Immature natural killer cell (primary cell): ENCODE measurements at places on chromosomes 2 and 18.

GRCh38 chr2:207487650-207488311, 42.0 kb upstream of the CREB1 start:
- no peaks in the 10 kb centered on the region for H3K4me1 ChIP-seq
- H3K36me3 ChIP-seq: no peaks in the 10 kb centered on the region
- H3K27ac ChIP-seq: no peak overlapping the region

DNA sequence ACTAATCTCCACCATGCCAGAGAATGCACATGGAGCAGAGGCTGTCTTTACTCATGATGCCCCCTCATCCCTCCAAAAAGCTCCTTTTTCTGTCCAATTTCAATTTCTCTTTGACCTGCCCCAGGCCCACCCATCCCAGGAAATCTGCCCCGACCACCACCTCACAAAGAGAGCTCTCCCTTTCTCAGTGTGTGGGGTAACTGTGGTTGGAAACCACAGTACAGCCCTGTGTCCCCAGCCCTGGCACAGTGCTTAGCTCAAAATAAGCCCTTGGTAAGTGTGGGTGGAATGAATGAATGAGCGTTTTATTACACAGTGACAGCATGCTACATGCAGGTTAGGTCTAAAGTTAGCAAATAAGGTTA, 43.7 kb upstream of the CAB39 start:
- peak overlapping the region; percentile 48 for H3K27ac ChIP-seq
- no peaks in the 10 kb centered on the region for H3K36me3 ChIP-seq
- peaks cover 47% of the 10 kb centered on the region for H3K4me1 ChIP-seq
- no peak for DNase-seq
- peaks cover 1% of the 10 kb centered on the region for H3K27me3 ChIP-seq

- H3K27ac ChIP-seq: no peak overlapping the region
- no peak for DNase-seq
- H3K27me3 ChIP-seq: peaks cover 7% of the 10 kb centered on the region
- no peak overlapping the region for H3K4me3 ChIP-seq
- H3K4me1 ChIP-seq: no peaks in the 10 kb centered on the region
Observed at GRCh38 chr2:235538144-235538639, 44.3 kb downstream of the AGAP1 start.

GRCh38 chr2:98016908-98017670, 21.3 kb upstream of the TMEM131 start:
- H3K4me1 ChIP-seq: peaks cover 1% of the 10 kb centered on the region
- no peak for DNase-seq
- H3K27me3 ChIP-seq: peaks cover 2% of the 10 kb centered on the region
- no peaks in the 10 kb centered on the region for H3K36me3 ChIP-seq
- H3K4me3 ChIP-seq: no peak overlapping the region

GRCh38 chr18:46560671-46561045, 96.4 kb downstream of the LOXHD1 start:
- H3K36me3 ChIP-seq: no peaks in the 10 kb centered on the region
- H3K4me3 ChIP-seq: no peak overlapping the region
- H3K4me1 ChIP-seq: no peaks in the 10 kb centered on the region
- H3K27ac ChIP-seq: no peak overlapping the region

GRCh38 chr18:48778344-48779011, 172.3 kb downstream of the SMAD7 start:
- no peaks in the 10 kb centered on the region for H3K36me3 ChIP-seq
- no peak for DNase-seq
- no peak overlapping the region for H3K27ac ChIP-seq
- H3K4me1 ChIP-seq: peaks cover 12% of the 10 kb centered on the region

DNA sequence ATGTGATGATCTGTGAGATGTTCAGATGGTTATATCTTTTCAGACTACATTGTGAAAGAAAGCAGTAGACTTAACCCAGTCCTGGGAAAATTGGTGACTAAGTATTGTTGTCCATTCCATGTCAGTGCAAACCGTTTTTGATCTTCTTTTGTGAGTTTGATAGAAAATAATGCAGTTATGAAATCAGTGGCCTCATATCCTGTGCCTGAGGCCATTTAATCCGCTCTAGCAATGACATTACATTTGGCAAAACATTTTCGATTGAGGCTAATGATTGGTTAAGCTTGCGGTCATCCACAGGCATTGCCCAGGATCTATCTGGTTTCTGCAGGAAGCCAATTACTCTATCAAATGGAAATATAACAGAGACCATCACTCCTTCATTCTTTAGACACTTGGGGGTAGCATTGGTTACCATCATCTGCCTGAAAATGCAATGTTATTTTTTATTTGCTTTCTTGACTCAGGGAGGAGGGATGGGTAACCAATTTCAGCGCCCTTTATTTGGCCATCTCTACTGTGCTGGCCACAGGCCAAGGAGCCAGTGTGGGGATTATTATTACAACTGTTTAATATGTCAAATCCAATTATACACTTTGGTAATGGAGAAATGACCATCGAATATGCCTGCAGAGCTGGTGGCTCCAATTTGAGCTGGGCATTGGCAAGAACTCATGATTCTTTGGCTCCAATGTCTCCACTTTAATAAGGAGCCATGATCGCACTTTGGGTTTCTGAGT, 33.6 kb downstream of the TRIB2 start:
- H3K36me3 ChIP-seq: no peaks in the 10 kb centered on the region
- no peak overlapping the region for H3K4me3 ChIP-seq
- no peaks in the 10 kb centered on the region for H3K4me1 ChIP-seq
